ENCODE measurements at places on chromosomes 3 and 15. TPM values are rescaled to one million over a fixed set of nuclear protein-coding genes. Genes with fewer than 3 reads are reported as not detected.
A peak's percentile ranks its signal among the peaks of the same experiment; 100 is the strongest.

- no peaks in the 10 kb centered on the region for H3K36me3 ChIP-seq
- H3K27ac ChIP-seq, result no peak overlapping the region
- peak overlapping the region; percentile 68 for H3K4me3 ChIP-seq
- H3K27me3 ChIP-seq, result peaks cover 10% of the 10 kb centered on the region
Measured at GRCh38 chr15:98647026-98647773, 1.1 kb upstream of the IGF1R start.

- peaks cover 5% of the 10 kb centered on the region for H3K4me1 ChIP-seq
- no peak overlapping the region for H3K27ac ChIP-seq
- no peaks in the 10 kb centered on the region for H3K36me3 ChIP-seq
Measured at GRCh38 chr3:73499787-73500186, 125.0 kb downstream of the PDZRN3 start.

DNA sequence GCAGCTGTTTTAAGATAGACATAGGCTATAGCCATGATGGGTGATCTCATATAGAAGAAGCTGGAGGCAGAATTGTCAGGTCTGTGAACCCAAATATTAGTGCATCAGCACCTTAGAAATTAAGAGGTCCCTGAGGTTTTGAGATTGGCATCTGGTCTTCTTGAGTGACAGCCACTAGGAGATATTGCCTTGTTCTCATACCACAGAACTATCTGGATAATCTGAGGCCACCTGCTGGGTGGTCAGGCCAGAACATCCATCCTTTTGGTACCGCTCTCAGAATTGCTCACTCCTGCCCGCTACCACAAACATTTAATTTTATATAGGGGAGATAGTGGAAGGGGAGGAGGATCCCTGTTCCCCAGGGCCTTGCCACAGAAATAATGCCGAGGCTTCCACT, 210.6 kb upstream of the ZPLD1 start:
- H3K27me3 ChIP-seq, result no peaks in the 10 kb centered on the region
- H3K4me3 ChIP-seq, result no peak overlapping the region
- no peak overlapping the region for H3K27ac ChIP-seq
- no peaks in the 10 kb centered on the region for H3K36me3 ChIP-seq
- peak; percentile 41 for DNase-seq

The GOLGA8Q gene
- 0.33 TPM for total RNA-seq

The MRAS gene
- total RNA-seq, result 48.0 TPM

DNA sequence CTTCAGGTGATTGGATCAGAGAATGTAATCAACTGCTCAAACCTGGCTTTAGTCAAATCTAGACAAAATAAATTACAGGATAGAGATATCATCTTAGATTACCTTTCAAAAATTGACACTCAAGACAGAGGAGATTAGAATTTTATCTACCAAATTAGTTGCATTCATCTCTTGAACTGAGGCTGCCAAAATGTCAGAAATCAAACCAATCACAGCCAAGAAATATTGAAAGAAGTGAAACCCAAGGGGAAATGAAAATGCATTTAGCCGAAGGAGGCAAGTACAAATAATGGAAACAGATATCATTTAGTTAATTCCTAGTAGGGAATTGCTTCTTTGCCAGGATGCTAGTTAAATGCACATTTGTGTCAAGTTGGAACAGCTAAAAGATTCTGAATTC, 261.1 kb upstream of the PDZRN3 start:
- no peaks in the 10 kb centered on the region for H3K4me1 ChIP-seq
- no peak overlapping the region for H3K4me3 ChIP-seq
- no peak for DNase-seq
- peaks cover 2% of the 10 kb centered on the region for H3K27me3 ChIP-seq
- no peak overlapping the region for H3K27ac ChIP-seq
